ENCODE measurements at places on chromosomes 5 and 9. TPM values are rescaled to one million over a fixed set of nuclear protein-coding genes. Genes with fewer than 3 reads are reported as not detected.

Gene CYLC2
- total RNA-seq, result not detected

Gene SHISAL2B
- total RNA-seq, result not detected

Gene KCNV2
- total RNA-seq, result not detected

Gene TMEM215
- not detected for total RNA-seq

Gene SEMA5A
- total RNA-seq, result 25.8 TPM

Gene CACNA1B
- total RNA-seq, result under 0.01 TPM
